Caco-2 (cell line): ENCODE measurements at places on chromosomes 5 and 9.
A peak's percentile ranks its signal among the peaks of the same experiment; 100 is the strongest.

- DNase-seq: no peak
Observed at GRCh38 chr5:87570366-87570765, 157.6 kb upstream of the CCNH start.

- no peak for DNase-seq
Observed at GRCh38 chr9:130728721-130729120, 35.1 kb downstream of the EXOSC2 start.

GRCh38 chr5:135140446-135141204 is 106.6 kb upstream of the PITX1 start:
- no peak for DNase-seq

- DNase-seq: no peak
Observed at GRCh38 chr9:127838375-127839078, 15.9 kb downstream of the ENG start.

DNA sequence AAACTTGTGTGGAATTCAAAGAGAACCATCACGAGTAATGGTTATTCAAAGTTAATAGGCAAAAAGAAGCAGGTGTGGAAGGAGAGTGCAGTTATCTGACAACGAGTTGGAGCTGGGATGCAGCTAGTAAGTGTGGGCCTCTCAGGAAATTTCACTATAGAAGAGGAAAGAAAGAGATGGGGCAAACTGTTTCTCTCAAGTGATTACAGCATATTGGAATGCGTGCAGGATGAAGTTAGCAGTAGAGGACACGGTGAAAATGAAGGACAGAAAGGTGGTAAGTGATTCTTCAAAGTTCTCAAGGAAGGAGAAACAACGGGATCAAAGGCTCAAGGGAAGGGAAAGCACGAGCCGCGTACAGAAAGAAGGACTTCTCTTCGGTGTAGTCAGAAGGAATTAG is 84.0 kb downstream of the ADAMTS12 start:
- no peak for DNase-seq

- no peak for DNase-seq
Observed at GRCh38 chr9:72586388-72587130, 65.2 kb downstream of the TMC1 start.

- no peak for DNase-seq
Observed at GRCh38 chr5:29853711-29854220, 1339.7 kb upstream of the CDH6 start.

DNA sequence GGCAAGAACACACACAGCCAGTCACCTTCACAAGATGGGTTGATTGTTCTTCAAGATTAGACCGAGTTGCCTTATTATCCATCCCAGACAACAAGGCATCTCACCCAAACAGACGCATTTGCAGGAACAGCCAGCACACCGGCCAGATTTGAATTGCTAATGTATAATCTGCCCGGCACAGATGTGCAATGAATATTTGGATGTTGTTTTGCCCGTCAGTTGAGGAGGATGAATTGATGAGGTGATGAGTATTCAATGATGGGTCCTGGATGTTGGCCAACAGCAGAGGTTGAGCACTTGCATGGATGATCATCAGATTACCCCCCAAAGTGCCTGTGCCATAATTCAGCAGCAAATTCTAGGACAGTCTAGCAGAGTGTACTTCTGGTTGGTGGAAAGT is 20.1 kb downstream of the ALG2 start:
- DNase-seq: no peak

DNA sequence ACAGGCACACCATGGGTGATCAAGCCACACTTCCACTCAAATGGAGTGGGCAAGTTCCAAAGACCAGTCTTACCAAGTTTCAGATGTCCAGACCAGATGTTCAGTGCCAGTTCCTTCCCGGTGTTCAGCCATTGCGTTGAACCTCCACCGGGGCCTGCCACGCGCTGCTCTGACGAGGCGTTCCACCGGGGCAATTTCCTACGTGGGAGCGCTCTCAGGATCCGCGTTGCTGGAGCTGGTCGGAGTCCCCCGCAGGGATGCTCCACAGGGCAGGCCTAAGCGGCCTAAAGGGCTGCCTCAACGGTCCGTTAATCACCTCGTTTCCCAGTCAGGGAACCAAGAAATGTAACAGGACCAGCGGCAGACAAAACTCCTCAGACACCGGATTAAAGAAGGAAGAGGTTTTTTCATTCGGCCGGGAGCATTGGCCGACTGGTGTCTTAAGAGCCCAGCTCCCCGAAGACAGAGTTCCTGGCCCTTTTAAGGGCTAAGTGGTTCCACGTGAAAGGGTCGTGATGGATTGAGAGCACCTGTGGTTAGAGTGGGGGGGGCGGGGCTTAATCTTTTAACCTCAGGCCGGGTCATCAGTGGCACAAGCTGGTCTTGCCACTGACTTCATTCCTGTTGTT is 35.7 kb upstream of the PPP1R26 start:
- DNase-seq: no peak

DNA sequence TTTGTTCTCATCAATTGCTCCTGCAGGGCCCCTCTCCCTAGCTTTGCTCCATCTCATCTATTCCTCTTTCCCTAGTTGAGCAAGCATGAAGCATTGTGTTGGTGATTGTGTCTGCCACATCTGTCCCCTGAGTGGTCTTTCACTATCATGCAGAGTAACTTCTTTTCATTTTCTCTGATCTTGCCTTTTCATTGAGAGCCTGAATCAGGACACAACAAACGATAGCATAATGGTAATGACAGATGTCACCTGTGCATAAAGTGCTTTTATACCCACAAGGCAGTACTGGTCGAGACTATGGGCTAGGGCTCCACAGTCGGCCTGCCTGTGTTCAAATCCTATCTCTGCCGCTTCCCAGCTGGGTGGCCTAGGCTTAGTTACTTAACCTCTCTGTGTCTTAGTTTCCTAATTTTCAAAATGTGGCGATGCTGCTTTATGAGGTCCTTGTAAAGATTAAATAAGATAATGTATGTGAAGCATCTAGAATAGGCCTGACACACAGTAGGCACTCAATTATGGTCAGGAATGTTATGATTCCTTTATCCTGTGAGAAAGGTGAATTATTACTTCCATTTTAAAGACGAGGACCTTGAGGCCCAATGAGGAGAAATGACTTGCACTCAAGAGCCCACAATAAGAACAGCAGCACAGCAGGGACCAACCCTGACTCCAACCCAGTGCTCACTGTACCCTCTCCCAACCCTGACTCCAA is 137.1 kb upstream of the ZNF618 start:
- DNase-seq: no peak

DNA sequence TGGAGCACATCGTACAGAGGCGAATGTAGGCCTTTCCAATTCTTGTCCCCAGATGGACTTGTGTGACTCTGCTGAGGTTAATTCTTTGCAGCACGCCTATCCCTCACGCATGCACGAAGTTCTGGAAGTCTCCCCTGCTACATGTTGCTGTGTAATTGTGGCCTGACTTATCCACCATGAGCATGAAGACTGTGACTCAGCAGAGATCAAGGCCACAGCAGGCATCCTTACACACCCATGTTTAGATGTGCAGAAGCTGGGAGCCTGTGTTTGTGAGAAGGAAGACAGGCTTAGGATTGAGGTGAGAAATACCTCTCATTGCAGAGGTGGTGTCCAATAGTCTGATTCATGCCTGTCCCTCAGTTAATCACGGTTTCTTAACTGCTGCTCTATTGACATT is 135.6 kb downstream of the ICE1 start:
- DNase-seq: no peak

GRCh38 chr5:172274951-172275753 is 8.4 kb downstream of the UBTD2 start:
- no peak for DNase-seq

GRCh38 chr5:14316471-14316870 is 173.3 kb downstream of the TRIO start:
- DNase-seq: no peak

DNA sequence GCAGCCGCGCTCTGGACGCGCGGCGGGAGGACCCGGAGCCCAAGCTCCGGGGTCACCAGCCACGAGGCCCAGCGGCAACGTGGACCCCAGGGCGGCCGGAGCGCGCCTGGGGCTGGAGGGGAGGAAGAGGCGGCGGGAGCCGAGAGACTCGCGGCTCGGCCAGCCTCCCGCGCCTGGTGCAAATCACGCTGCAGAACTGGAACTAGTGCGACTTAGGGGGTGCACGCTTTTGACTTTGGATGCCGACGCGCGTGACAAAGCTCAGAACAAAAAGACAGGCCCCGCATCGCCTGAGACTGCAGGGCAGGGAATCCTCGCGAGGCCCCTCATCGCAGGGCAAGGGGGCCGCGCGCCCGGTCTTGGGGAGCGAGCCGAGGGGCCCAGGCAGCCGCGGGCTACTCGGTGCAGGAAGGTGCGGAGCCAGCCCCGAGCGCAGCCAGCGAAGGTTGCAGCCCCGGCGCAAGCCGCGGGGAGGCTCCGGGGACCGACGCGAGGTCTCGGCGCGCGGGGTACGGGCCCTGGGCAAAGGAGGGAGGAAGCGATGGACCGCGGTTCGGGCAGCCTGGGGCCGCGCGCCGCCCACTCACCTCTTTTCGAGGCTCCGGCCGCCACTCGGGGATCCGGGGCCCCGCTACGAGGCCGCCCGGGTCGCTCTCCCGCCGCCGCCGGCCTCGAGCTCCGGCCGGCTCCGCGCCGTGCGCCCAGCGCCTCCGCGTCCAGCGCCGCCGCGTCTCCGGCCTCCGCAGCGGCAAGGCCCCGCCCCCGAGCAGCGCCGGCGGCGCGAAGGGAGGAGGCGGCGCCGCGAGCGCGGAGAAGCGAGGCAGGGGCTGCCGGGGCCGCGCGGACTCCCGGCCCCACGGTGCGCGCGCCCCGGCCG is at the start of gene GOLM1:
Gene GOLM1, minus strand, starts transcription at position 735 of the 877 bp plus-strand sequence. CDS start 20,238 bp downstream, outside the sequence.
- DNase-seq: peak; percentile 68

- peak; percentile 85 for DNase-seq
Observed at GRCh38 chr5:168270476-168270875, 21.0 kb upstream of the WWC1 start.

- no peak for DNase-seq
Observed at GRCh38 chr9:35287987-35288632, 126.3 kb downstream of the UNC13B start.

DNA sequence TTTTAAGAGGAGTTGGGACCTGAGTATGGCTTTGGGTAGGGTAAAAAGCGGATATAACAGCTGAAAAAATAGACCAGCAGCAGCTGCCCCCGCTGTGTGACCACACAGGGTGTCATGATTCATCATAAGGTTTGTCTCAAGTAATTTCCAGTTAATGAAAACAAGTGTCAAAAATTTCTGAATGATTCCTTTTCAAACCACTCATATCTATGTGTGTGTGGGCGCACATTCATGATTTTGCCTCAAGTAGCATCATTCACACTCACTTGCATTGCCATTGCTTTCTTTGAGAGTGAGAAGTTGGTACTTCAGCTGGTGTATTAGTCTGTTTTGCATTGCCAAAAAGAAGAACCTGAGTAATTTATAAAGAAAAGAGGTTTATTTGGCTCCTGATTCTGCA is 12.1 kb upstream of the TNFAIP8 start:
- DNase-seq: no peak

GRCh38 chr5:41071975-41072374 is 833 bp upstream of the MROH2B start:
- DNase-seq: no peak

DNA sequence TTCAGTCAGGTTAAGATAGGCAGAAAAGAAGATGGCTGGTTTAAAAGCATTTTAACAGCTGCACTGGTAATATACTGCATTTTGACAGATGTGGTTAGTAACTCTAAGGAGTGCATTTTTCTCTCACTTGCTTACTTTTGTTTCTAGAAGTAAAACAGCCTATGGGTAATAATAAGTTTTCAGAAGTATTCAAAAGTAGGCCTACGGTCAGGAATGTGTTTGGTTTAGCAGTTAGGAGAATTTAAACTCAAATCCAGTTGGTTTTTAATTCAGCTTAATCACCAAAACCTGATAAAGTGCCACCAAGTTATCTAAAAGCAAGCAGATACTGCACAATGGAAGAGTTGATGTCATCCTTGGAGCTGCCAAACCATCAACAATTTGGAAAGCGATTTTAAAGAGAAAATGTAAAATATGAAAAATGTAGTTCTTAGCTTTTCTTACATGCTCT is 160.3 kb downstream of the ARSB start:
- no peak for DNase-seq

DNA sequence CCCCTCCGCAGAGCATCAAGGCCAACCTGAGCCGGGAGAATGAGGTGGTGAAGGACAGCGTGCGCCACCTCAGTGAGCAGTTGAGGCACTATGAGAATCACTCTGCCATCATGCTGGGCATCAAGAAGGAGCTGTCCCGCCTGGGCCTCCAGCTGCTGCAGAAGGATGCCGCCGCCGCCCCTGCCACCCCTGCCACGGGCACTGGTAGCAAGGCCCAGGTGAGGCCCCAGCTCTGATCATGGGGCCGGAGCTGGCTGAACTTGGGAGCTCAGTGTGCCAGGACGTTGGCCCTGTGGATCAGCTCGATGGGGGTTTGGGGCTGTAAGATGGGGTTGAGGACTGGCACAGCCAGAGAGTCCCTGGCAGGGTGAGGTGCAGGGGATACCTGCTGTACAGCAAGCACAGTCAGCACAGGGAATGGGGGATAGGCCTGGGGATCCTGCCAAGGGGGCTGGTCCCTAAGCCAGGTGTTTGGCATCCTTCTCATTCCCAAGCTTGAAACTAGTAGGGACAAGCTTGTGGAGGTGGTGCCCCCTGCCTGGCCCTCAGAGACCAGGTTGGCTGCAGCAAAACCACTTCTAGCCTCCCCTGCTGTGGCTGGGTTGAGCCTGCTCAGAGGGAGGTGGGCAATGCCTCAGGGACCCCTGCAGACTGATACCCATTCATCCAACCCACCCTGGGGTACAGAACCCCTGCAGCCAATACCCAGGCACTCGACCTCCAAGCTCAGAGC is 22.5 kb downstream of the OLFML2A start:
- DNase-seq: no peak

DNA sequence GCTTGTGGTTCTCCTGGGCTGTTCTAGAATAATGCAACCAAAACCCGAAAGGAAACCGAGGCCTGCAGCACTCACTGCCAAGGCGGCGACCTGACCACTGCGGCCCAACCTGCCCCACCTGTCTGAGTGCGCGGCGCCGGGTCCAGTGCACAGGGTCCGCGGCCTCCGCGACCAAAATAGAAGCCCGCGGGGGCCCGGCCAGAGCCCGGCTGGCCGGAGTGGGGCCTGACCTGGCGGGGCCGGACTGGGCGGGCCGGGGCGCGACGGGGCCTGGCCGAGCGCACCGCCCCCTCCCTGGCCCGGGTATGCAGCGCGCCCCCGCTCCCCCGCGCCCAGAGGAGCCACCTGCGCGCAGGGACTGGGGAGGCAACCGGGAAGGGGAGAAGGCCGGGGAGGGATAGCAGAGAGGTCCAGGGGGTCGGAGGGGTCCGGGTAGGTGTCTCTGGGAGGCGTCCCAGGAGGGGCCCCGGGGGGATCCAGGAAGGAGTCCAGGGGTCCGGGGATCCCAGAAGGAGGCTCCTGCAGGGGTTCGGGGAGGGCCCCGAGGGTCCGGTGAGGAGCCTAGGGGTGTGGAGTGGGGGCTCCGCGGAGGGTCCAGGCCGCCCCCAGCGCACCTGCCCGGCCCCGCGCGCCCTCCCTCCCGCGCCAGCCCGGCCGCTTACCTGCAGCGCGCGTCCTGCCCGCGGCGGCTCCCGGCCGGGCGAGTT is 503 bp downstream of the SEMA4D start:
- no peak for DNase-seq

GRCh38 chr9:136572828-136573625 is 27.2 kb upstream of the NOTCH1 start:
- no peak for DNase-seq

DNA sequence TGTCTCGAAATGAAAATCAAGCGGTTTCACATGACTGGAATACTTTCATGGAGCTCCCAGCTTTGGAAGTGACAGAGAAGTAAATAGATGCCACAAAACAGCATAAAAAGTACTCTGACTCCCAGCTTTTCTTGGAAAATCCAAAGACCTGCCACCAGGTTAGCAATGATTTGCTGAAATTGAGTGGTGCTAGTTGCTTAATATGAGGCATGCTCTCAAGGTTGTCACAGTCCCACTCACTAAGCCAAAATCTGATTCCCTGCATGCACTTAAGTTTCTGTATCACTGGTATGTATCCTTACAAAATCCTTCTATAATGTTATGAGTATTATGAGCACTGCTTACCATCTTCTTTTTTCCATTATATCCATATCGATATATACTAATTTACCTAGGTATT is 13.0 kb upstream of the SH3RF2 start:
- no peak for DNase-seq
